Omental fat pad (tissue), 4 donors: ENCODE measurements at places on chromosomes 12 and 14. TPM values are rescaled to one million over a fixed set of nuclear protein-coding genes. Genes with fewer than 3 reads are reported as not detected.
A peak's percentile ranks its signal among the peaks of the same experiment; 100 is the strongest.

DNA sequence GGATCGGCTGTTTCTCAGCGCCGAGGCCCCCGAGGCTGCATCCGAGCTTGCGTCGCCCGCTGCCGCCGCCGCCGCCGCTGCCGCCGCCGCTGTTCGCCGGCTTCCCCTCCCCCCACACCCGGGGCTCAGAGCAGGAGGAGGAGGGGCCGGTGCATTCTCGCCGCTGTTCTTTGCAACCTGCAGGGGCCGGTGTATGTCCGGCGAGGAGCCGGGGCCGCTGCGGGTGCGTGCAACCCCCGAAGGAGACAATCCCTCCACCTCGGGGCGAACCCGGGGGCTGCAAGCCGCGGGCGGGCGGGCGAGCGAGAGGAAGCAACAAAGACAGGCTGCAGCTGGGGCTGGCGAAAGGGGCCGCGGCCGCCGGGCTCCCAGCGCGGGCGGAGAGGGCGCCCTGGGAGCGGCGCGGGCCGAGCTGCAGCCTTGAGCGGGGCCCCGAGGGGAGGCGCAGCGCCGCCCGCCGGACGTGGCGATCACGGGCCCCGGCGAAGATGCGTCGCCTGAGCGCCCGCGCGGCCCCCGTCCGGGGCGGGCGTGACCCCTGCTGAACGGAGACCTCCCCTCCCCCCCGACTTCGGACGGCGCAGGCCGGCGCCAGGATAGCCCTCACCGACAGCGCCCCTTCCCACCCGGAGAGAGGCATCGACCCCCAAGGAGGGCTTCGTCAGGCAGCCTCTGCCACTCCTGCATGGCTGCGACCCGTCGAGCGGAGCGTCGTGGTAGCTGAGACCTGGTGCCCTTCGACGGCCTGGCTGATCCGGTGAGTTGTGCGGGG lies 702 bp downstream of the FAM222A start:
- DNase-seq: peak; percentile 40

DNA sequence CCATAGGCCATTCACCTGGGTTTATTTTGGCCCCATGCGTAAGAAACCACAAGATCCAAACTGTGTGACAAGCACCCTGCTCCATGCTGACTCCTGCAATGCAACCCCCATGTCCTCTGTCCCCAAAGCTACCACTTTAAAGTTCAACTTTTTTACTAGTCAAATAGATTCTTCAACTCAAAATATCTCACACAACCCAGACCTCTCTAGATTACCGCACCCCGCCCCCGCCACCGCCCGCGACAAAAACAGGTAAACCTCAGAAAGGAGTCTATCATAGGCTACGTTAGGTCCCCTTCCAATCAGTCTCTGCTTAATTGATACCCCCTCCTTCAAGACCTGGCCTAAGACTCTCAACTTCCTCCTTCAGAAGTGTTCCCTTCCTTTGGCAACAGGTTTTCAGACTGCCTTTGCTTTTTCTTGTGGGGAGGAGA lies 2.2 kb downstream of the ZFP36L1 start:
- no peak for DNase-seq

- no peak for DNase-seq
Observed at GRCh38 chr12:3752096-3752709, 706 bp downstream of the CRACR2A start.

GRCh38 chr12:10404798-10405197 lies 4.8 kb downstream of the KLRC4 start:
- no peak for DNase-seq

GRCh38 chr12:72072592-72073212 lies 134.1 kb downstream of the TPH2 start:
- DNase-seq: no peak

GRCh38 chr12:68633614-68634558 lies 23.2 kb downstream of the RAP1B start:
- no peak for DNase-seq

GRCh38 chr14:94088516-94088915 lies 7.4 kb downstream of the IFI27L1 start:
- no peak for DNase-seq

DNA sequence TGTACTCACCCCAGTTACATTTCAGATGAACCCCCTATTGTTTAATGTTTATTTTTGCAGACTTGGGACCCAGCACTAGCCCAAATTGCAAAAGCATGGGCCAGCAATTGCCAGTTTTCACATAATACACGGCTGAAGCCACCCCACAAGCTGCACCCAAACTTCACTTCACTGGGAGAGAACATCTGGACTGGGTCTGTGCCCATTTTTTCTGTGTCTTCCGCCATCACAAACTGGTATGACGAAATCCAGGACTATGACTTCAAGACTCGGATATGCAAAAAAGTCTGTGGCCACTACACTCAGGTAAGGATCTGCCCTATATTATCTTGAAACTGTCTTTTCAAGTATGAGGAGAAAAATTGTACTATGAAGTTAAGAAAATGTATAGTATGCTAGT lies 1.2 kb downstream of the GLIPR1 start:
- DNase-seq: no peak

- DNase-seq: no peak
Observed at GRCh38 chr14:75025876-75026275, 23.2 kb downstream of the EIF2B2 start.

DNA sequence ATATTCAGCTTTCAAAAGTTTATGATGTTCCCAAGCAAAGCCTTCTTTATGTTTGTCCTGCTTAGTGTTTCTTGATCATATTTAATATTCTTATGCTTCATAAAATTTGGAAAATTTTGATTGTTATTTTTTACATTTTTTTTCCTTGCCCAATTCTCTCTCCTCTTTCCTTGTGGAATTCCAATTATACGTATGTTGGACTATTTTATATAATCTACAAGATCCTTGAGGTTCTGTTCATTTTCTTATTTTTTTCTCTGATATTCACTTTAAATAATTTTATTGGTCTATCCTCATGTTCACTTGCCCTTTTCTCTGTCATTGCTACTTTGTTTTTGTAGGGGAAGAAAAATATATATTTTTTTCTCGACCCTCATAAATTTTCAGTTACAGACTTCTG lies 167.7 kb downstream of the DYRK2 start:
- DNase-seq: no peak

- DNase-seq: no peak
Observed at GRCh38 chr12:30696103-30696408, 387 bp upstream of the IPO8 start.

DNA sequence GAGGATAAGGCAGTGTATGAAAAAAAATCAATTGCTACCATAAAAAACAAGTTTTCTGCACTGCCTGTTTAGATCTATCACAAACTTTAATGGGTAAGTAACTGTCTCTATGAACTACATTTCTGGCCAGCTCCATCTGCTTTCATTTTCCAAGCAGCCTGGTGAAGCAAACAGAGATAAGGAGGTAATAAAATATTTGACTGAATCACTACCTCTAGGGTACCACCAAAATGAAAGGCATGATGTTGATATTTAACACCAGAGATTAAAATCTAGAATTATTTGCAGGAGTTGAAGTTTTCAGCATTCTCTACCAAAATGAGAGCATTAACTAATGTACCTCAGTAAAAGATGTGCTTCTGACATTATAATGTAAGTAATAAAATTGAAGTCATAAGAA lies 863.5 kb upstream of the MGAT4C start:
- DNase-seq: no peak

Gene PLCZ1
- not detected for total RNA-seq

Gene KRT6A
- total RNA-seq: 40.7 TPM

Gene LRP1-AS
- not detected for total RNA-seq

Gene KITLG
- total RNA-seq: 13.5 TPM

Gene KRT79
- total RNA-seq: 2.8 TPM

Gene KCNK13
- total RNA-seq: 2.0 TPM

Gene GPD1
- 1,908 TPM for total RNA-seq
